Foreskin keratinocyte (primary cell): ENCODE measurements at places on chromosomes 7 and 10. TPM values are rescaled to one million over a fixed set of nuclear protein-coding genes. Genes with fewer than 3 reads are reported as not detected.
A peak's percentile ranks its signal among the peaks of the same experiment; 100 is the strongest.

The EBLN1 gene
- total RNA-seq: not detected in 2 replicates

The OPN1SW gene
- not detected in 2 replicates for total RNA-seq

DNA sequence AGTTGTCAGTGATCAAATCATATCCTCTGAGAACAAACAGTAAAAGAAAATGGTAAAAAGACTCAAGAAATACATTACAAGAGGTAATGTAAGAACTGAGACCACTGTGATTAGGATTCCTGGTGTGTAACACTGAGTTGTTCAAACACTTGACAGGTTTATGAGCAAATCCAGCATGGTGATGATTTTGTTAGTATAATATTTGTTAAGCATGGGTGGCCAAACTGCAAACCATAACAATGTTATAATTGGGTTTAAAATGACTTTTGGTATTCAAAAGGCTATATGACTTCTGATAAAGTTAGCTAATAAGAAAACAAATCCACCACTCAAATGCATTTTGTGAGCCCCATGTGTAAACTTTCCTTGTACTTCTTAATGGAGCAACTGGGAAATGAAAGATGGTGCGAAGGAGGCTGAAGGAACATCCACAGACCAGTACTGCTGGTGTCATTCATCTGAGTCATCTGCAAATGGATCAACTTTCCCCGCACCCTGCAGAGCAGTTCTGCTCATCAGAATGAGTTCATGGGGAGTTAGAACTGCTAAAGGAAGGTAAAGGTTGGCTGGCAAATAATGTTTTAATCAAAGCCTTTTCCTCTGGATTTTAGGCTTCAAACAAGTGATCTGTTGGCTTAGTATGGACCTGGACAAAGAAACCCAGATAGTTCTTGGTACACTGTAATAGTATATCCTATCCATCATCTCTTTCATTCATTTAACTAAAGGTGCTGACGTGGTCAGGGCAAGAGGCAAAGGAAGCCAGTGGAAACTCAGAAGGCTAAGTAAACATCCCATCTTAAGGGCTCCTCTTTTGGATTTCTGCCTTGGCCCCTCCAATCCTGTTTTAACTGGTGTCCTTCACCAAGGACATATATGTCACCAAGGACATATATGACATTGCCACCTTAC lies 45.0 kb downstream of the AFAP1L2 start:
- DNase-seq: no peak

GRCh38 chr10:70430493-70431445 lies 10.7 kb downstream of the NODAL start:
- no peak for DNase-seq

The SMO gene
- total RNA-seq: 10.9 and 11.4 TPM in 2 replicates

- peak; percentile 9 for DNase-seq
Observed at GRCh38 chr10:10020945-10021344, 996.7 kb upstream of the CELF2 start.

DNA sequence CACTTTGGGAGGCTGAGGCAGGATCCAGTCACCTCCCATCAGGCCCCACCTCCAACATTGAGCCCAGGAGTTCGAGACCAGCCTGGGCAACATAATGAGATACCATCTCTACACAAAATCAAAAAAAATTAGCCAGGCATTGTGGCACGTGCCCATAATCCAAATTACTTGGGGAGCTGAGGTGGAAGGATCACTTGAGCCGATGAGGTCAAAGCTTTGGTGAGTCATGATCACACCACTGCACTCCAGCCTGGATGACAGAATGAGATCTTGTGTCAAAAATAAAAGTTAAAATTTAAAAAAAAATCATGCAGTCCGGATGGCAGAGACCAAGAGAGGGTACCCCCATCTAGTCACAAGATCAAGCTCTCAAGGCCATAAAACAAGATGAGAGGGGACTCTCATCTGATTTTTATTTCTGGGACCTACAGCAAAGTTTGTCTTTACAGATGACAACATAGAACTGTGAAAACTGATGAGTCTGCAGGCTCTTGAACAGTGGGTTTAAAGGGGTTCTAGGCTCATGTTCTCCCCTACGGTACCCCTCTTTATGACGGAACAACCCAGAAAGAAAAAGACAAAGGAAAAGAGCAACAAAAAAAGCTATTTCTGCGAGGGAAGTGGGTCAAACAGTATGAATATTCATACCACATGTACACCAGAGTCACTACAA lies 28.9 kb upstream of the CREB3L2 start:
- DNase-seq: no peak

- no peak for DNase-seq
Observed at GRCh38 chr7:112160771-112161150, 45.4 kb downstream of the DOCK4 start.
